ENCODE measurements at places on chromosomes 4 and X. TPM values are rescaled to one million over a fixed set of nuclear protein-coding genes. Genes with fewer than 3 reads are reported as not detected.

DNA sequence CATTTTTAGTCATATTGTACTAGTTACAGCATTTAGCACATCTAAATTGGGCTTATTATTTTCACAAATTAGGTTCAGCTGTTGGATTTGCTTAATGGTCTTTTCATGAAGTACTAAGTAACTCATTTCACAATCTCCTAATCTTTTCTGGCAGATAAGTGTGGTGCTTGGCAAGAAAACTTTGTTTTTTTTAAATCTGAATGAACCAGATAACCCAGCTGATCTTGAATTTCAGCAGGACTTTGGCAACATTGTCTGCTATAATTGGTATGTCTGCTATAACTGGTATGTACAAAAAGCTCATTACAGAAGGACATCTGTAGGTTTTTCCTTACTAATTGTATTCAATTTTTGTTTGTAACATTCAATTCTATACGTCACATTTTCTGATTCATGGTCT lies 22.7 kb downstream of the WDR19 start:
- no peak for DNase-seq

DNA sequence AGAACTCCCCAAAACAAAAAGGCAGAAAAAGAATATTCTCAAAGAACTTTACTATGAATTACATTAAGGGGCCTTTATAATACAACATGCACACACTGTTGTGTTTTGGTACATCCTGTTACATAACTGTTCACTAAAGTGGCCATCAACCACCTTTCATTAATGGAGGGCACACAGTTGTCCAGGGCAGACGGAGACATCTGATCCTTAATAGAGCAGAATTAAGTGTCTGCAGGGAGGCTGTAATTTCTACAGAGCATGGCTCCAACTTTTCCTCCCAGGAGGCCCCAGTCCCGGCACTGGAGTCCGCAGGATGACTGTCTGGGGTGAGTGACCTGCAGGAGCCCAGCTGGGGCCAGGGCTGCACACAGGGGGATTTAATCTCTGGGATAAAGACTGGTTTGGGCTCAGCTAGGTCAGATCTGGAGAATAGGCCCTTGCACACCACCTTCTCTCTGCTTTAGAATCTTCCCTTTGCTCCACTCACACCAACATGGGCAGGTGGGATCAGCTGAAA lies 233.4 kb downstream of the MAML3 start:
- no peak for DNase-seq

RAI2 gene
- not detected for total RNA-seq

DNA sequence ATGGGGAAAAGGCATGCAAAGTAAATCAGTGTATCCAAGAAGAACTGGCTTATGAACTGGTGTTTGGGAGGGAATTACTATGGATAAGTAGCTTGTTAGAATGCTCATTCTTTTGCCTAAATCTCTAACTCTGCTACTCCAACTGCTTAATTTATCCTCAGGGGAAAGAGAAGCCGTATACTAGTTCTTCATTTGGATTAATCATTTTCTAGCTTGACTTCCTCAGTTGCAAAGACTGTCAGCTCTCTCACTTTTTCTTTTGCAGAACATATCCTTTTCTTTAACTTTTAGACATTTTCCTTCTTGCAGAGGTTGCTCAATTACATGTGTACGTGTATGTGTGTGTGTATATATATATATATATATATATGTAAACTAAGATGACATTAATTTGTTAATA lies 21.9 kb downstream of the GPRIN3 start:
- no peak for DNase-seq

- DNase-seq, result no peak
Observed at GRCh38 chrX:152635941-152636340, 1.8 kb upstream of the GABRQ start.

Measured in activated B cell treated with CpG ODN at 0.5 μM for 24 hours (primary cell).